ENCODE measurements at places on chromosomes 12 and 14. TPM values are rescaled to one million over a fixed set of nuclear protein-coding genes. Genes with fewer than 3 reads are reported as not detected.

Gene POTEM
- not detected for total RNA-seq

Gene ENDOU
- not detected for total RNA-seq

DNA sequence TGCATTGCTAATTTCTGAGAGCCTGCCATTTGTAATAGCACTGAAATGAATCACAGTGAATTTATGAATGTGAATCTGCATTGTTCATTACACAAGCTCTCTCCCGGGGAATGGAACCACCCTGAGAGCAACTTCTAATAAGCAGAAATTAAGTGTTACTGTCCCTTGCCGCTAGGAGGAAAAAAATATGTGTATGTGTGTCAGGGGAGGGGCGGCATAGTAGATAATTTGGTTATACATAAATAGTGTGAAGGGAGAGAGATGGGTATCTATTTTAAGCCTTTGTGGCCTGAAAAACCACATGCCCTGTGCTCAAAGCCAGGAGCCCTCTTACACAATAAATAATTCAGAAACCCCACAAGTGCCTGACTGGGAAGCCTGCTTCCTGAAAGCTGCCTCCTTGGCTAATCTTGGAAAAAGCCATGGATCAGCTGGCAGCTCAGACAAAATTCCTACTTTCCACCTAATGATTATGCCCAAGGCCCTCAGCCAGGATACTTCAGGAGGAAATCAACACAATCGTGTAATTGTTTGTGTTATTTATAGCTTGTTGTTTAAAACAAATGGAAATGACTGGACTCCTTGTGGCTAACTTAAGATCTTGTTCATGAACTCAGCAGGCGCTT lies 366.2 kb upstream of the KITLG start:
- no peak for DNase-seq

DNA sequence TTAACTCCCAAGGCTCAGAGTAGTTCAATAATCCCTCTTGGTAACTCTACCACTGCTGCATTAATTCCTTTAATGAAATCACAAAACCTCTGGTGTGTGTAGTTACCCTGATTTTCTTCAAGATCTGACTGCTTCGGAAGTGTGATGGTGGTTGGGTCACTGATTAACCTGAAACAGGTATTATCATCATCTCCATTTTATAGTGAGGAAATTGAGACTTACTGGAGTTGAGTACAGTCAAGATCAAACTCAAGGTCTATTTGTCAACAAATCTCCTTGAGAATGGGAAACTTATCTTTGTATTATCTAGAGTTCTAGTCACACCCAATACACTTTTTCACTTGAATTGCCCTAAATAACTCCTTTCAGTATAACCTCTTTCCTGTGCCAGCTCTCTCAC lies 233.5 kb downstream of the BTG1 start:
- no peak for DNase-seq

Gene RARG
- 21.8 TPM for total RNA-seq

DNA sequence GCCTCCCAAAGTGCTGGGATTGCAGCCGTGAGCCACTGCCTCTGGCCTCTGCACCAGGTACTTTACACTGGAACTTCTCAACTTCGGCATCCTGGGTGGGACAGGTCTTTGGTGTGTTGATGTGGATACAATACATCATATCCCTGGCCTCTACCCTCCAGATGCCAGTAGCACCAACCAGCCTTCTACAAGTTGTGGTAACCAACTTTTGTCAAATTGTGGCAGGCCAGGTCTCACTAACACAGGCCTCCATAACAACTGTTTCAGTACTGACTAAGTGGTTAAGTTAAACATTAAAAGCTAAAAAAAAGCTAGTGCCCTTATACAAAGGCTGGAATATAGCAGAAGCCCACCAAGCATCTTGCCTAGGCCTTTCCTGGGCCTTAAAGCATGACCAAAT lies 232.9 kb downstream of the PCNX1 start:
- DNase-seq: no peak

- DNase-seq: no peak
These were observed 37.4 kb upstream of the NKX2-8 start for GRCh38 chr14:36619853-36620252.

DNA sequence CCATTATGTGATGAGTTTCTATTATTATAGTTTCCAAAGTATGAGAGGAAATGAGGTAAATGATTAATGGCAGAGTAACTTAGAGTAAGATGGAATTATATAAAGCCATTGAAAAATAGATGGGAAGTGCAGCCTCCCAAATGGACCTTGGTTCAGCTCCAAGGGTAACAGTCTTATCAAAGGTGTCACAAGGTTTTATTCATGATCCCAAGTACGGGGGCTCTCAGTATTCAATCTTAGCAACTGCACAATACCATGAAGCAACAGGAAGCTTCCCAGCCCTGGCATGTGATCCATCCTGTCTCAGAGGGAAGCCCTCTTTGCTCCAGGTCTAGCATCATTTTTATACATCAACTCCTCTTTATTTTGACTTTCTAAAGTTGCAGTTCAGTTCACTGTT lies 948.2 kb downstream of the GALC start:
- DNase-seq: no peak

GRCh38 chr12:45148006-45148405 lies 67.9 kb upstream of the ANO6 start:
- no peak for DNase-seq

- no peak for DNase-seq
These were observed 221.3 kb upstream of the TMEM260 start for GRCh38 chr14:56358275-56358674.

DNA sequence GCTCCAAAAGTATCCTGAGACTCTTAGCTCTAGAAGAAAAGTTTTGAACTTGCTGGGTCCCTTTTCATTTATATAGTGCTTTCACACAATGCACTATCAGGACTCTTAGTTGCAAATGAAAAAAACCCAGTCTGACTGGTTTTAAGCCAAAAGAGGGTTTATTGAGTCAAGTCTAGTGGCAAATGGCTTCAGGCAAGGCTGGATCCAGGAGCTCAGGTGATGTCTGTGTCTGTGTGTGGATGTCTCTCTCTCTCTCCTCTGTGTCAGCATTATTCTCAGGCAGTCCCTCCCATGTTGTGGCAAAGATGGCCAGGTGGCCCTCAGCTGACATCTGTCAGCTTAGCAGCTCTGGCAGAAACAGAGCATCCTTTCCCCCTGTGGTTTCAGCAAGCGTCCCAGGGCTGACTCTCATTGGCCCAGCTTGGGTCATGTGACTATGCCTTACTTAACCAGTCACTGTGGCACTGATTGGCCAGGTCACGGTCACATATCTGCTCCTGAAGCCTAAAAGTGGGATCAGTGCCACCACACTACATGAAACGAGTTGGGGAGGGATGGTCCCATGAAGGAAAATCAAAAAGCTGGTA lies 6.2 kb downstream of the TMEM120B start:
- DNase-seq: peak; percentile 23

Gene COX8C
- not detected for total RNA-seq

- no peak for DNase-seq
These were observed 79.0 kb downstream of the FBXL14 start for GRCh38 chr12:1515428-1515827.

Gene IRAK3
- total RNA-seq: 0.45 TPM

DNA sequence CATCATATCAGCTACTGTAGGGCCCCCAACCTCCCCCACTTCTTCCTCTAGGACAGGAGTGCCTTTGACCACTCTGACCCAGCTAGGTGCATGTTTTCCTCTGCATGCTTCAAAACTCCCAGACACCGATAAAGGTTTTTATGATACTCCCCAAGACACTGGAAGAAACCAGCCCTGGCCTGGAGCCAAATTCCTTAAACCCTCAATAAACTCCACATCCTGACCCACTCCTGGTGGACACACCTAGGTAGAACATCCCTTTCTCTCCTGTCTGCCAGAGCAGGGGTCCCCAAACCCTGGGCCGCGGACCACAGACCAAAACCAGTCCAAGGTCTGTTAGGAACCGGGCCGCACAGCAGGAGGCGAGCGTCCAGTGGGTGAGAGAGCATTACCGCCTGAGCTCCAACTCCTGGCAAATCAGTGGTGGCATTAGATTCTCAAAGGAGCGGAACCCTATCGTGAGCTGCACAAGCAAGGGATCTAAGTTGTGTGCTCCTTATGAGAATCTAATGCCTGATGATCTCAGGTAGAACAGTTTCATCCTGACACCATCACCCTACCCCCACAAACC lies 49.6 kb downstream of the NT5DC3 start:
- no peak for DNase-seq

DNA sequence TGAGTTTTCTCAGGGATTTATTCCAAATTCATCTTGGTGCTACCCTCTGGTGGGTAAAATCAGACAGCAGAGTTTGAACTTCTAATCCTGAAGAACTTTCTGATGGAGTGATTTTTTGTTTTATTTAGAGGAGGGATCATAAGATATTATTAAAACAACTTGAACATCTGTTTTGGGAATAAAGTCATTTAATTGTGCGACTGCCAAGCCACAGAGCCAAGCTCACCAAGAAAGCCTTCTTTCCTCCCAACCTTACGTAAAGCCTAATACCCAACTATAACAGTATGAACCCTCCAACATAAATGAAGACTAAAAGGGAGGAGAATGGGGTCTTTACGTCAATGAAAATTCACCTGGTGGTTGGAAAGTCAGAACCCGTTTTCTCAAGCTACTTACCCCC lies 205.5 kb upstream of the IGF1 start:
- no peak for DNase-seq

GRCh38 chr14:68961781-68962584 lies 17.1 kb downstream of the ACTN1 start:
- DNase-seq: no peak

DNA sequence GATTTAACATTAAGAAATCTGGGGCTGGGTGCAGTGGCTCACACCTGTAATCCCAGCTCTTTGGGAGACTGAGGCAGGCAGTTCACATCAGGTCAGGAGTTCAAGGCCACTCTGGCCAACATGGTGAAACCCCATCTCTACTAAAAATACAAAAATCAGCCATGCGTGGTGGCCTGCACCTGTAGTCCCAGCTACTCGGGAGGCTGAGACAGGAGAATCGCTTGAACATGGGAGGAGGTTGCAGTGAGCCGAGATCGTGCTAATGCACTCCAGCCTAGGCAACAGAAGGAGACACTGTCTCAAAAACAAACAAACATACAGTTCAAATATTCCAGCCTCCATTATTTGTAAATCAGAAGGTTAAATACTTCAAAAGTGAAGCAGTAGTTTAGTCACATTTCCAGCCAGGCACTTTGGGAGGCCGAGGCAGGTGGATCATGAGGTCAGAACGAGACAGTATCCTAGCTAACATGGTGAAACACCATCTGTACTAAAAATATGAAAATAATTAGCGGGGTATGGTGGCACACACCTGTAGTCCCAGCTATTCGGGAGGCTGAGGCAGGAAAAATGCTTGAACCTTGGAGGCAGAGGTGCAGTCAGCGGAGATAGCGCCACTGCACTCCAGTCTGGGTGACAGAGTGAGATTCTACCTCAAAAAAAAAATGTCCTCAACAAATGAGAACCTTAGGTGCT lies 30.3 kb downstream of the HNRNPC start:
- no peak for DNase-seq
